NCI-H446 treated with DMSO at 0.1 percent for 48 hours (cell line): ENCODE measurements at places on chromosomes 5 and 9.

- no peak for DNase-seq
Measured at GRCh38 chr5:144465441-144465840, 294.8 kb downstream of the KCTD16 start.

- no peak for DNase-seq
Measured at GRCh38 chr5:10679336-10679988, 81.6 kb downstream of the DAP start.

- DNase-seq: no peak
Measured at GRCh38 chr5:40685976-40686486, 6.3 kb downstream of the PTGER4 start.

- DNase-seq: no peak
Measured at GRCh38 chr5:97641081-97641480, 458.0 kb upstream of the RIOK2 start.

DNA sequence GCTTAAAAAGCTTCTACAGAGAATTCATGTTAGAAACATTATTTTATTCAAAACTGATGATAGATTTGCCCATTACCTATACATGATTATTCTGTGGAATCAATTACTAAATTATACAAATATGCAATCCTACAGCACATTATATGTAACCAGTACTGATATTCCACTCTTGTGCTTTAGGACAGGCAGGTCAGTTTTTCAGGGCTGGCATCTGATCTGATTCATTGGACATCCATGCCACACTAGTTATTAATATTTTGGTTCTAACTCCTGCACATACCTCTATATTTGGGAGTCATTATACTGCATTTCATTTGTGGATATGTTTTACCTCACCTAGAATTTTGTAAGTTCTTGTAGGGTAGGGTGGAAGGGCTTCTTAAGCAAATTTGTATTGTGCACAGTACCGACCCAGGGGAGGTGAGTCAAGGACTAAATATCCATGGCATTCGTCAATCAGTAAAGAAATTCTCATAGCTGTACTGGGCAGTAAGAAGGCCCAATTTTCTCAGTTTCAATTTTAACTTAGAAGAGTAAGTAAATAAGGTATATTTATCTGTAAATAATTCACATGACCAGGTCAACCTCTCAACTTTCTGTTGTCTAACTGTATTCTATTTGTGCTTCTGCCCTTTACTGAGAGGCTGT lies 33.5 kb downstream of the ELOVL7 start:
- DNase-seq: no peak

DNA sequence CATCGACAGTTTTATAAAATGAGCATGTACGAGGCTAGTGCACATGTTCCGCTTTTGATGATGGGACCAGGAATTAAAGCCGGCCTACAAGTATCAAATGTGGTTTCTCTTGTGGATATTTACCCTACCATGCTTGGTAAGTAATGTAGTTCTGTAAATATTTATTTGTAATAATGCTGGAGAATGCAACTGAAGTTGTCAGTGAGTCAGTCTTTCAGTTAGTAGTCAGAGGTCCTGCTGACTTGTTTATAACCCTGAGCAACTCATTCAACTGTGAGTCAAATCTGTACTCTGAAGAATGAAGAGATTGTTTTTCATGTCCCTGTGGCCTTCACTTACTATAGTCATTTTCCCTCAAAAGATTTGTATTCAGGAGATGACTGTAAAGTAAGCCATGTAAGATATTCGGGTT lies 28.4 kb upstream of the GPR150 start:
- DNase-seq: no peak

- DNase-seq: peak; percentile 76
Measured at GRCh38 chr5:55601628-55602027, 66.9 kb upstream of the PLPP1 start.

- peak; percentile 60 for DNase-seq
Measured at GRCh38 chr5:171474230-171474813, 54.9 kb downstream of the FGF18 start.

GRCh38 chr9:3768712-3769457 lies 243.1 kb upstream of the RFX3 start:
- DNase-seq: no peak

DNA sequence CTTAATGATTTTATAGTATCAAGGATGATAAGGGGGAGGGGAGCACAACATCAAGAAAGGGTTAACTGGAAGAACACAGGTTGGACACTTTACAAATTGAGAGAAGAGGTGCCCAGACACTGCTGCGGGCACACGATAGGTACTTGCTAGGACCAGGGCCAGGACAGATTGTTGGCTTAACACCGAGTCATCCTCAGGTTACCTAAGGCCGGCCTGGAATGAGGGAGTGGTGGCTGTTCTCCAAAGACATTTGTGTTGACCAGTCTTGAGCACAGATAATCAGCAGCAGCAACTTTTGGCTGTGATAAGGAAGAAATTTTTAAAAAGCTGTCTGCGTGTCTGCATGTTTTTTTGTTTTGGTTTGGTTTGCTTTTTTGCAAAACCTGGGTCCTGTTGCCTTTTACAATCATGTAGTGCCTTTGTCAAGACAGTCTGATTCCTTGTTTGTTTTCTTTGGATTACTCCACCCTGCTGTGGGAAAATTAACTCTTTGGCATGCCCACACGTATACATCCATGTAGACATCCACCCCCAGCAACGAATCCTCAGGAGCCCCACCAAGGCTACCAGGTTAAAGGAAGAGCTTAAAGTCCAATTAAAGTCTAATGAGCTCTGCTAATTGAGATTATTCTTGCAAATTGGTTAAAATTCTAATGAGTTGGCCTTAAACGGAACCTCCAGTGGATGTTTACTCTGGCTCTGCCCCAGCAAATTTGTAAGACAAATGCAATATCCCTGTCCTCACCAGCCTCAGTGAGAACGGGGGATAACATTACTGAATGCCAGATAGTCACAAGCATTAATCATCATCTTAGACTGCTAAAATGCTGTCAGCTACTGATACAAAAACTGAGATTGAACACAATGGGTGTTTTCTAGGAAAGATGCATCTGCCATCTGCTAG lies 382.3 kb downstream of the ACTL7B start:
- DNase-seq: no peak

DNA sequence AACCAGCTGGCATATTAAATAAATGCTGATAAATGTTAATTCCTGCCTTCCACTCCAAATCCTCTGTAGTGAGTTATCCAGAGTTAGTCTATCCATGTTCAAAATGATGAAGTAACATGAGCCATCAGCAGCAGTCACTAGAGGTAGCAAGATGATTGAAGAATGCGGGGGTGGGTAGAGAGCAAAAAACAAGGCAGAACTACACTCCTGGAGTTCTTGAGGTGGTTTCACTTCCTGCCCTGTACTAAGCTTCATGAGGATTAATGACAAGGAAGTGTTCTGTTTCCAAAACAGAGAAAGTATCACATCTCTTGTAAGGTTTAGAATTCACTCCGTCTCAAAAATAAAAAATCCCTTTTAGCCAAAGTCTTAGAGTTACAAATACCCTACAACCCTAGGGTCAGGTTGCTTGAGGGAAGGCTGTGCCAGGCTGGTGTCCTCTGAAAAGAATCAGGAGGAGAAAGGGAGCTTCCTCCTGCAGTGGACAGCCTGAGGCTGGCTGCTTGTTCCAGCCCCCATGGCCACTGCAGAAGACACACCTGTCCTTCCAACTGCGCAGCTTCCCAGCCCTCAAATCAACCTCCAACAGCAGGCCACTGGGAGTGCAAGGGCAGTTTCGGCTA lies 180.2 kb downstream of the DENND1A start:
- DNase-seq: no peak

DNA sequence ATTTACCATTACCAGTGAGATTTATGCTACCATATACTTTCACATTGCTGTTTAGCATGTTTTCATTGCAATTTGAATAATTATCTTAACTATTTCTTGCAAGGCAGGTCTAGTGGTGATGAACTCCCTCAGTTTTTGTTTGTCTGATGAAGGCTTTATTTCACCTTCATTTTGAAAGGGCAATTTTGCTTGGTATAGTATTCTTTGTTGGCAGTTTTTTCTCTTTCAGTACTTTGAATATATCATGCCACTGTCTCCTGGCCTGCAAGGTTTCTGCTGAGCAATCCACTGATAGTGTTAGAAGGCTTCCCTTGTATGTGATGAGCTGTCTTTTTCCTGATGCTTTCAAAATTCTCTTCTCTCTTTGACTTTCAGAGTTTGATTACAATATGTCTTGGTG lies 188.0 kb downstream of the MARCHF11 start:
- no peak for DNase-seq

- DNase-seq: no peak
Measured at GRCh38 chr9:27800159-27800558, 226.9 kb upstream of the C9orf72 start.

DNA sequence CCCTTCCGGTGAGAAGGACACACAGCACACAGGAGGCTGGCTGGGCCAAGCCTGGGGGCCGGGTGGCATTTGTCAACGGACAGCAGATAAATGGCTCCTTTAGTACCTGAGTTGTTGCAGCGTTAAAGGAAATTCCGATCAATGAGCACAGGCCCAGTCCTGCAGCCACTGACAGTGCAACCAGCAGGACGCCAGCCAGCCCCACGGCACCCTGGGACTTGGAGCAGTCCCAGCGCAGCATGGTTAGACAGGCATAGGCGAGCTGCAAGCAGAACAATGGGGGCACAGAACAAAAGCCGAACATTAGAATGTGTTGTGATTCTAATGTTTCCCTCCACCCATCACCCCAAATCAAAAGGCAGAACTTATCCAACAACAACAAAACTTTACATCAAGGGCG lies 39.3 kb downstream of the PTCH1 start:
- no peak for DNase-seq
